ENCODE measurements at places on chromosomes 4 and X.

GRCh38 chr4:183960046-183960420 lies 54.9 kb downstream of the STOX2 start:
- no peak for DNase-seq

DNA sequence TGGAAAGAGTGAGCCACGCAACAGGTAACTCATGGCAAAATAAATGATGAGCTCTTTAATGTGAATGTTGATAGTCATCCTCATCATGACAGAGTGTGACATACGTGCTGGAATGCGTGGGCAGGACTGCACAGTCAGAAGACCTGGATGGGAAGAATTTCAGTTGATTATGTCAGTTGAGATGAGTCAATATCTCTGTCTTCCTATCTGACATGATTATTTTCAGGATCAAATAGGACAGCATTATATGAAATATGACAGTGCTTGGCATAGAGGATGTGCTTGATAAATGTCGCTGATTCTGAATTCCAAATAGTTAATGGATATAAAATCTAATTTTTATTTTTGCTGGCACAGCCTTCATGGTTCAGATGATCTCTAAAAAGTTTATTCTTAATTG lies 95.1 kb downstream of the IL15 start:
- no peak for DNase-seq

DNA sequence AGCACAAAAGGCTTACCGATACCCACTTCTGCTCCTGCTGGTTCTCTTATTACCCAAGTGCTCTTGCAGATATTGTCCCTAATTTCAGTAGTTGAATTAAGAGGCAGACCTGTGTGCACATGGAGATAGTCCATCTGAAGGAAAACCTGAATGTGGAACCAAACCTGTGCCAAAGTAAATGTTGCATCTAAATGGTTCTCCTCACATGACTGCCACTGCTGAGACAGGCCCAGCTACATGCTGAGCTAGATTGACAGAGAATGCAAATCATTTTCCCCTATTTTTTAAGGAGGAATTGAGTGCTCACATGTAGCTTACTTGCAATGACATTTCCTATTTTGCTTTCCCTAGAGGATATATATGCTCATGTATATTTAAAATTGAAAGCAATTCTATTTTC lies 609.1 kb upstream of the TECRL start:
- DNase-seq, result no peak

DNA sequence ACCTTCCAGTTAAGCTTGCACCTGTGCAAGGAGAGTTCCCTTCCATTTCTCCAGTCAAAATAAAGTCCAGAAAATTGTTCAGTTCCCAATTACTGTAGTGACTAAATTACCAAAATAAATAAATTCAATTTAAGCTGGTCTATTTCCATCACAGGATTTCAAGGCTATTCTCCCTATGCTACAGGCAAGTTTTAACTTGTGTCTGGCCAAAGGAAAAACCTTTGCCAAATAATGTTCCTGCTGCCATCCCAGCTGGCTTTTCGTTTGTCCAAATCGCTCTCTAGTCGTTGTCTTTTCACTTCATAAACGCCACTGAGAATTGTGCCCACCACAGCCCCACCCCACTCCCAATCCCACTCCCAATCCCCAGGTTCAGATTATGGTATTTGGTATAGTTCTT lies 2.4 kb downstream of the KCTD8 start:
- DNase-seq, result no peak

DNA sequence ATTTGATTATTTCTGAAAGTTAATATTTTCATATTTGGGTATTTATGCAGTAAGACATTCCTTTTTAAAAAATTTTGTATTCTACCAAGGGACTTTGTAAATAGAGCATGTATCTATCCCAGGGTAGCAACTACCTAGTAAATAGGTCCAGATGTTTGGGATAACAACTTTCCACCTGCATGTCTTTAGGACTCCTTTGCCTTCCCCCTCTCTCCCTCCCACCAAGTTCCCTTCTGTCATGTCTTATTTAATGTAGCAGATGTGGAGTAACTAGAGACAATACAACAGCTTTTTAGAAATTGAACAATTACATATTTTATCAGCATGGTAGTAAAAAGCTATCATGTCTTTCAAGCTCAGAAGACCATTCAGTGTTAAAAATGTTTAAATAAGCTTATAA lies 821.0 kb downstream of the C4orf33 start:
- no peak for DNase-seq

GRCh38 chr4:123877551-123877950 lies 481.0 kb downstream of the SPRY1 start:
- DNase-seq, result no peak

DNA sequence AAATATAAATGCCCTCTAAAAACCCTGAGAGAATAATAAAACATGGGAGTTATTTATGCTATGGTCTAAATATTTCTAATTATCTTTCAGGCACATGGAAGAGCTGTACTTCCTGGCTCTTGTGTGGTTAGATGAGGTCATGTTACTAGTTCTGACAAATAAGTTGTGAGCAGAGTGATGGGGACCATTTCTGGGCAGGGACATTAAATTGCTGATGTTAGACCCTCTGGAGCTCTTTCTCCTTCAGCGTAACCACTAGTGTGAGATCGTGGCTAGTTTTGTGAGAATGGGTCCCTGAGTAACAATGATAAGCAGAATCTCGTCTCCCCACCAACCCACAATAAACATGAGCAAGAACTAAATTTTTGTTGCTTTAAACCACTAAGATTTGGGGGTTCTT lies 108.0 kb downstream of the MAML3 start:
- DNase-seq, result no peak

- DNase-seq, result peak; percentile 12
Measured at GRCh38 chr4:10587697-10588096, 96.9 kb downstream of the CLNK start.

DNA sequence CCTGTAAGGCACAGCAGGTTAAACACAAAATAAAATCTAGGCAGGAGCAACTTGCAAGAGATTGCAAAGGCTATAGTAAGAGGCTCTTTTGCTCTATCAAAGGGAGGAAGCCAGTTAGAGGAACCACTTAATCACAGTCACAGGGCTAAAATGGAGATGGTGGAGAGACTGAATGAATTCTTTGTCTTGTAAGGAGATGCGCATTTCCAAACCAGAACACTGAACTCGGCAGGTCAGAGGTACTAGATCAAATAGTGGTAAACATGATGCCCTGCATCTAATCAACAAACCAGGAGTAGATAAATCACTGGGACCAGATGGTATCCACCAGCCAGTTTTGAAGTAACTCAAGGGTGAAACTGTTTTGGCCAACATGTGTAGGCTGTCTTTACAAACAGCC lies 55.8 kb downstream of the GPC4 start:
- no peak for DNase-seq

DNA sequence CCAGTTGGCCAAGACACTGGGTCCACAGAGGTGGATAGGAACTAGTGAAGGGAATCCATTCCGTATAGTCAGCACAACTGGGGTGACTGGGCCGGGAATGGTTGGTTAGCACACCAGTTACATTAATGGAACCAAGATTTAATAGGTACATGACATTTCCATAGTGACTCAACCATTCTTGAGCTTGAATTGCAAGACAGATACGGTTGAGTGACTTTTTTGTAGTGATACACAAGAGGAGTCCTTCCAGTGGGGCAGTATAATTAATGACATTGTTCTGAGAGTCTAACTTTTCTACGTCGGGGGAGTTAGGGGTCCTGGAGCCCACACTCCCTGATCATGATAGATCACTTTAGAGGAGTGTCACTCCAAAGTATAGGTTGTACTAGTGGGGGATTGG lies 211.6 kb upstream of the CXCL13 start:
- DNase-seq, result no peak

DNA sequence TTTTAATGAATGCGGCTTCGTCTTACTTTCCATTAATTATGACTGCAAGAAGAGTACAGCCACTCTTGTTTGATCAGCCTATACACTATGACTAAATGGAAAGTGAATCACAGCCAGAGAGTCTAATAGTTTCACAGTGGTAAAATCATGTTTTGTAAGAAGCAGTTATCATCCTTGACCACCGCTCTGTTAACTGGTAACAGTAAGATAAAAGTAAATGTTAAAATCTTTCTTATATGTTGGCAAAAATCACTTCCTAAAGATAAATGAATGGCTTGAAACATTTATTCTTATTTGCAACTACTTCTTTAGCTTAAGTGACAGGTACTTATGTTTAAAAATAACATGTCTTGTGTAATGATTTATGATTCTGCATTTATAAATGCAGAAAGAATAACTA lies 13.2 kb downstream of the GALNT7 start:
- DNase-seq, result no peak

GRCh38 chr4:153534792-153535629 lies 68.9 kb downstream of the TMEM131L start:
- DNase-seq, result no peak

GRCh38 chr4:29653221-29653620 lies 1066.9 kb upstream of the PCDH7 start:
- DNase-seq, result no peak

DNA sequence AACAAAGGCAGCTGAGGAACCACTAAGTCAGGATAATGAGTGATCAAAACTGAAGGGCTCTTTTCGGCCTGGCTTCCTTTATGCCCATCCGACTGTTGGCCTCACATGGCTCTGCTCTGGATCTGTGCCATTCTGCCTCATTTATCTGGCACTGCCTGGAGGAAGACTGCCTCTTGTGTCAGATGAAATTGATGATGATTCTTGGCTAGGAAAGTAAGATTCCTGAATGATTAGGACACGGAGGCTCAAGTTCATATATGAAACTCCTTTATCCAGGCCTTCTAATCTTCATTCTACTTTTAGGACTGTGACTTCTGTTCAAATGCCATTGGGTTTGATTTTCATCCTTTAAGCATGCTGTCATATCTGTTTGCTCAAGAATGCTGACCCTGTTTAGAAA lies 475.4 kb upstream of the RPS6KA3 start:
- no peak for DNase-seq

DNA sequence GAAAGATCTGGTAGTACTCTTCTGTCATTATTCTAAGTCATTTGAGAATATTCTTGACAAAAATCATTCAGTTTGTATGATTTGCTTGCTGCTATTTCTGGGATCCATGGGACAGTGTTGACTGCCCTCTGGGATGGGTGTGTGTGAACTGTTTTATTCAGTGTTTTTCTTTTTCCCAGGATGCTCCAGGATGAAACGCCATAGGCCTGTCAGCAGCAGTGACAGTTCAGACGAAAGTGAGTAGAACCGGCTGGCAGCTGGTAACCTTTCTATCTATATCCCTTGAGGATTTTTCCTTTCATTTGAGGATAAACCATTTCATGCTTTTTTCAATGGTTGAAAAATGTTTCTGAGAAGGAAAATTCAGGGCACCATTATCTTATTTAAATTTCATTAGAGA lies 72.5 kb downstream of the JADE3 start:
- DNase-seq, result no peak

DNA sequence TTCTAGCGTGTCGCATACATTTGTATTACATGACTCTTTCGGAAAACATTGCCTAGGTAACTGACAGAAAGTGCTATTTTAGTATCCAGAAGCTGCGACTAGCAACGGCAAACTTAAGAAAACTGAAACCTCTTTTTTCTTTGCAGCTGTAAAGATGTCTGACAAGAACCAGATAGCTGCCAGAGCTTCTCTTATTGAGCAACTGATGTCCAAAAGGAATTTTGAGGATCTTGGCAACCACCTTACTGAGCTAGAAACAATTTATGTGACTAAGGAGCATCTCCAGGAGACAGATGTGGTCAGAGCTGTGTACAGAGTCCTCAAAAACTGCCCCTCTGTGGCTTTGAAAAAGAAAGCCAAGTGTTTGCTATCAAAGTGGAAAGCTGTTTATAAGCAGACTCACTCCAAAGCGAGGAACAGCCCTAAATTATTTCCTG lies 9.4 kb downstream of the TCEANC start:
- no peak for DNase-seq

- no peak for DNase-seq
Measured at GRCh38 chr4:28822163-28822562, 1898.0 kb upstream of the PCDH7 start.

DNA sequence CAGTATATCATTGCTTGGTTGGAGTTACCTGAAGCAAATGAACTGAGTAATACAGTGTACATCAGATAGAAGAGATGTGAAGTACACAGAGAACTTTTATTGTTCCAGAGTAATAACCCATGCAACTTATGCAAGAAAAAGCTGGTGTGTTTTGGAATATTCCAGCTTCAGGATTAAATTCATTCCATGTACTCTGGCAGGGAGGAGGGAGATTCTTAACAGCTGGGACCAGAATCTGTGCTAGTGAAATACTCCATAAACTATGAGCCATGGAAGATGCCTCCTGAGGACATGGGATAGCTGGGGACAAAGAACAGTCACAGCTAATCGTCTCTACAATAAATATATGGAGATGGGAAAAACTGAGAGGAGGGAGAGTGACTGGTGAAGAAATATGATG lies 101.6 kb upstream of the OTUD4 start:
- no peak for DNase-seq

- peak; percentile 36 for DNase-seq
Measured at GRCh38 chrX:14039344-14039743, 9.7 kb upstream of the GEMIN8 start.

- DNase-seq, result no peak
Measured at GRCh38 chr4:127518046-127518445, 114.7 kb upstream of the INTU start.

- DNase-seq, result no peak
Measured at GRCh38 chr4:53959343-53960120, 104.9 kb downstream of the CHIC2 start.

GRCh38 chr4:76293772-76294171 lies 12.8 kb upstream of the STBD1 start:
- no peak for DNase-seq

DNA sequence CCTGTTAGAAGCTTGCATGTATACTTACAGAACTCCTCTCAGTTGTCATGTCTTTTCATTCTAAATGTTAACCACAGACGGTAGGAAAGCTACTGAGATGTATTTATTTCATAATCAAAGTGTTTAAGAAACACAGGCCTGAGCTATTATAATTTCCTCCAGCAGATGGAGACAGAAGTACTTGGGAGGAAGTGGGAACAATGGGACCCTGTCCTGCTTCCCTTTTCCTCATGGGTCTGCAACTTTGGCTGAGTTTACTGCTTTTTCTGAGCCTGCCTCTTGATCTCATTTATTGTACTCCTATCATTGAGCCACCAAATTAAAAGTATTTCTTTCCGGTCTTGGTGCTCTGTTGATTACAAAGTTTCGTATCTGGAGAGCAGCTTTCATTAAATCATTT lies 67.7 kb upstream of the SPANXN2 start:
- DNase-seq, result no peak

GRCh38 chr4:130203571-130203970 lies 1107.6 kb downstream of the C4orf33 start:
- no peak for DNase-seq

DNA sequence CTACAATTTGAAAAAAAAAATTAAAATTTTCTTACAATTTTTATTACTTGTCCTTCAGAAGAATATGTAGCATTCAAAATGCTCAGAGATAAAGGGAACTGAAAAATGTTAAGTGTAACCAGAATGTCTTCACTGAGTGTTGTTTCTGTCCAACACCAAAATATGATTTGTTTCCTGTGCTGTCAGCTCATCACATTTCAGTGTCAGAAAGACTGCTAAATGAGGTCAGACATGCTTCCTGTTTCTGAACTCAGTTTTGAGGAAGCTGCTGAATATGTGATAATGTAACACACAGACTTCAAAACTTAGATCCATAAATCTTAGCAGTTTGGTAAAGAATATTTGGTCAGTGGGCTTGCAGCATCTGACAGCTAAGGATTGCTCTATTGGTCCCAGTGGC lies 1849.7 kb downstream of the PCDH7 start:
- no peak for DNase-seq

All from stimulated activated CD4-positive, alpha-beta T cell treated with anti-CD3 and anti-CD28 coated beads, Interleukin-4, amount 100 ng/mL, for 4 hours (primary cell).